Lung microvascular endothelial cell (primary cell): ENCODE measurements at places on chromosomes 12 and 14.
A peak's percentile ranks its signal among the peaks of the same experiment; 100 is the strongest.

- DNase-seq, result no peak
These were observed 148.8 kb upstream of the EGLN3 start for GRCh38 chr14:34099635-34100034.

DNA sequence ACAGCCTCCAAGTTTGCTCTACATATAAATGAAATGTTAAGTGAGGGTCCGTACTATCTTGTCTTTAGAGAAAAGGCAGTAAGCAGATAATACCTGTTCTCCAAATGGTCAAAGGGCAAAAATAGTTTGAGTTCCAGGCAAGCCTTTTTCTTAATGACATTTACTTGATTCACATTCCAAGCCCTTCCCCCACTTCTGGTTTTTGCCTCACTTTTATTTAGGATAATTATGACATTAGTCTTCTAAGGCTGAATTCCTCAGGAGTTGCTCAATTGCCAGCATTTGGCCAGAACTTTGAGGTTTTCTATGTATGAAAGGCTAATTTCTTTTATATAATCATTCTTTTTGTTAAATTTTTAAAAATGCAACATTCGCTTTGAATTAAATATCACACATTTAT lies 62.5 kb upstream of the DUSP6 start:
- DNase-seq, result no peak

- no peak for DNase-seq
These were observed 47.4 kb downstream of the SUSD6 start for GRCh38 chr14:69658664-69659261.

- no peak for DNase-seq
These were observed 29.8 kb upstream of the OAS1 start for GRCh38 chr12:112877006-112877405.

DNA sequence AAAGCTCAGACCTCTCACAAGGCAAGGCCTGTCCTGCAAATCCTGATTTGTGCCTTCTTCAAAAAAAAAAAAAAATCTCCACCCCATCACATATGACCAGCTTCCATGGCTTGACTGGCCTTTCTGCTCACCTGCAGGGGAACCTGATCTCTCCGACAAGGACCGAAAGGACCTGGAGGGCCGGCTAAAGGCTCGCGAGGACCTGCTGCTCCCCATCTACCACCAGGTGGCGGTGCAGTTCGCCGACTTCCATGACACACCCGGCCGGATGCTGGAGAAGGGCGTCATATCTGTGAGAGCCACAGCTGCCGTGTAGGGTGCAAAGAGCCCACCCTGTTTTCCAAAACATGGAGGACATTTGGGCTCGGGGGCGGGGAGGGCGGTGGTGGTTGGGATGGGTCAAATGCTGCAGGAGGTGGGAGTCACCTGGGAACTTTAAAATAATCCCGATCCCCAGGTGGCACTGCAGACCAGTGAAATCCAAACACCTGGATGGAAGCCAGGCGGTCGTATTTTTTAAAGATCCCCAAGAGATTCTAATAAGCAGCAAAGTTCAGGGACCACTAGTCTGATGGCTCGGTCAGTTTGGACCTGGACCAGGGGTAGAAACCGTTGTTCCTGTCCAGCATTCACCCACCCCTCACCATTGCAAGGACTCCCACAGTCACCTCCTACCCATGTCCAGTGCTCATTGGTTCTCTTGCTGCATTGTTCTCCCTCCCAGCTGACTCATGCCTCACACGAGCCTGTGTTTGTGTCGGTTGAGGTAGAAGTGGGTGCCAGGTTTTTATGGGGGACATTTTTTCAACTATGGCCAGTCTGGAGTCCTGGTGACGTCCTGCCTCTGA lies 44.8 kb downstream of the FOXN4 start:
- peak; percentile 73 for DNase-seq

DNA sequence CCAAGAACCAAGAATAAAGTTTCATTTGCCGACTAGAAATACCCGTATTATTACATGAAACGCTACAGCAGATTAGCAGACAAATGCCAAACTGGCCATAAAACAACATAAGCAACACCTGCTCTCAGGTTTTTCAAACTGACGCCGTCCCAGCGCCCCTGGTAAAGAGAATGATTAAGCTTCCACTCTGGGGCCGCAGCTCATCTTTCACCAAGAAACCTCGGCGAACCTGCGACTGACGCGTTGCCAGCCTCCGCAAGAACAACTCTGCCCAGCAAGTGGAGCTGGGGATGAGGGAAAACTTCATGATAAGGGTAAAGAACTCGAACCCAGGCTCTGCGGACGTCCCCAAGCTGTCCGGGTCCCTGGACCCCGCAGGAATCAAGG lies 530 bp downstream of the ARL1 start:
- peak; percentile 31 for DNase-seq

DNA sequence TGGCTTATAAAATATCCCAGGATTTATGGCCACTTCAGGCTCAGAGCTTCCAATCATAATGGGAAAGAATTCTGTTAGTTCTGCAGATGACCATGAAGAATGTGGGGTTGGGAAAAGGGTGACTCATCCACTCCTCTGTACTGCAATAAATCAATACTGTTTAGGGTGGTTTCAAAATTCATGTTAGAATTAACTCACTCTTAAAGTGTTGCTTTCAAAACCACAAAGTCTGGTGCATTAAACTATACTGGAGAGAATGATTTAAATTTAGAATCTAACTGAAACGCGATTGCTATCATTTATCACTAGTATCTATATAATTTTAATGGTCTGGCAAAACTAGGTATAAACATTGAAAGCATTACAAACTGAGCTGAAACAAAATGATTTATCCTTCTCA lies 798 bp downstream of the CCDC198 start:
- peak; percentile 6 for DNase-seq

- DNase-seq, result no peak
These were observed 259.2 kb upstream of the KITLG start for GRCh38 chr12:88839486-88839885.

- no peak for DNase-seq
These were observed 239.2 kb downstream of the SPTSSA start for GRCh38 chr14:34222867-34223266.

DNA sequence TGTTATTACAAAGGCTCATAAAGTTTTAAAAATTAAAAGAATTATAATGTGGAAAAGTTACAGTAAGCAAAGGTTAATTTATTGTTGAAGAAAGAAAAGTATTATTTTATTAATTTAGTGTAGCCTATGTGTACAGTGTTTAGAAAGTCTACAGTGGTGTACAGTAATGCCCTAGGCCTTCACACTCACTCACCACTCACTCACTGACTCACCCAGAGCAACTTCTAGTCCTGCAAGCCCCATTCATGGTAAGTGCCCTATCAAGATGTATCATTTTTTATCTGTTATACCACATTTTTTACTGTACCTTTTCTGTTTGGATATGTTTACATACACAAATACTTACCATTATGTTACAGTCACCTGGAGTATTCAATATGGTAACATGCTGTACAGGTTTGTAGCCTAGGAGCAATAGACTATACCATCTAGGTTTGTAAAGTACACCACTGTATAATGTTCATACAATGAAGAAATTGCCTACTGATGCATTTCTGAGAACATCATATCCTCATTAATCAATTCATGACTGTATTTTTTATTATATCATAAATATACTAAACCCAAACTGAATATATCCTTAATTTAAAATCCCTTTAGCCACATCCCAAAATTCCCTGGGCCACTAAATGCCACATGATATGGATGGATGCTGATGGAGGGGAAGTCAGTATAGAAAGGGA lies 43.6 kb upstream of the NID2 start:
- no peak for DNase-seq

DNA sequence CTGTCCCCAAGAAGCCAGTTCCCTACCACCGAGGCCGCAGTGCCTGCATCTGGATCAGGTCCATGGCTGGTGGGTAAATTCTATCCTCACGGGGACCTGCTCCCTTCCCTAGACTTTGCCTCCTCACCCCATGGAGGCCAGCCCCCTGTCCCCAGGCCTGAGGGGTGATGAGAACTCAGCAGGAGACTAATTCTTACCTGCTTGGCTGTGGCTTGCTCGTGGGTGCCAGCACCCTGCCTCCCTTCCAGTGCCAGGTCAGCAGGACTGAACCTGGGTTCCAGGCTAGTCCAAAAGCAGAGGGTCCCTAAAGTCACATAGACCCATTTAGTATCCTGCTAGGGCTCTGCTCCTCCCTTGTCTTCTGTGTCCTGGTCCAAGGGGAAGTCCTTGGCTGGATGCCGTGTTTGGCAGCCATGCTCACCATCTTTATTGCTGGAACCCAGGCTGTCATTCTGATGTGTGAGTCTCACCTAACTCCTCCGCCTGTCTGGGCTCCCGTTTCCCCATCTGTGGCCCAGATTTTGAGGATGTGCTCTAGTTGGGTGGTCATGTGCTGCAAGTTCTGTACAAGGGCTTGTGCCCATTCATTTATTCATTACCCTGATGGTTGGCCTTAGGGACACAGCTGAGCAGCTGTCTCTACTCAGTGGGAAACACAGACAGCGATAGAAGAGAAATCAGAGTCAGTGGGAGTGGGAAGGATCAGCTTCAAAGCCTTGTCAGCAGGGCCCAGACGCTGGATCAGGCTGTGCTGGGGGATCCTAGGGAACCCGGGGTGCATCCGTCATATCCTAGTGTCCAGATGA lies 949 bp downstream of the PLBD2 start:
- no peak for DNase-seq

DNA sequence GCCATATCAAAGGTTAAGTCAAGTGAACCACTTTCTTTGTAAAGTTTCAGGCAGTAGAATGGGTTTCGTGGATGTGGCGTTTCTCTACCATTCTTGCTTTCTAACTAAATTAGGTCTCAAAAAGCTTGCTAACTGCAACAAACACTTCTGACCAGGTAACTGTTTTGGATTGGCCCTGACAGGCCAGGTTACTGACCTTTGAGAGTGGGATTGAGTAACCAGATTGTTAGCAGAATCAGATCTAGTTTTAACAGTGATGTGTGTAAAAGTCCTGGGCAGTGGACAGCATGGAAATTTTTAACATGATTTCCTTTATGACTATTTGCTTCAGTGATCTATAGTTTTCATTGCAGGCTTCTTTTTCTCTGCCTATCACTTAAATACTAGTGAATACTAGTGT lies 57.9 kb downstream of the TMTC3 start:
- no peak for DNase-seq

GRCh38 chr14:59243174-59243573 lies 54.7 kb downstream of the DAAM1 start:
- DNase-seq, result no peak
